ENCODE measurements at places on chromosomes 7 and 10.

GRCh38 chr7:36406156-36406555, 16.5 kb downstream of the ANLN start:
- DNase-seq = no peak

GRCh38 chr10:94680544-94680943, 3.0 kb upstream of the CYP2C18 start:
- no peak for DNase-seq

GRCh38 chr10:104612571-104613205, 28.4 kb upstream of the SORCS3 start:
- DNase-seq = no peak

- no peak for DNase-seq
These were observed 22.3 kb downstream of the AGK start for GRCh38 chr7:141573511-141573910.

- no peak for DNase-seq
These were observed 80.0 kb upstream of the COL1A2 start for GRCh38 chr7:94314413-94315410.

DNA sequence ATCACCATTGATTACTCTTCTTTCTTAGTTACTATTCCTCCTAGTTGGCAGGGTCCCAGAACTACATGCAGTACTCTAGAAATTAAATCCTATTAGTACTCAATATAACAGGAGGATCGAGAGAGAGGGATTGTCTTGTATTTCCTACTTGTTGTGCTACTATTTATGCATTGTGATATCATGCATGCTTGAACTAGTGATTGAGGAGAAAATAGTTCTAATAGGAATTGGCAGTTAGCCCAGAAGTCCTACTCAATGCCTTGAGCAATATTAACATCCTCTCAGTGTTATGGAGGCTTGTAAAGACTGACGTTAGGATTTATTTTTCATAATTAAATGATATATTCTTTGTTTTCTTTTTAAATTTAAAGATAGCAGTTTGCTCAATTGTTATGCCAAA, 67.4 kb downstream of the FOXP2 start:
- DNase-seq = no peak

DNA sequence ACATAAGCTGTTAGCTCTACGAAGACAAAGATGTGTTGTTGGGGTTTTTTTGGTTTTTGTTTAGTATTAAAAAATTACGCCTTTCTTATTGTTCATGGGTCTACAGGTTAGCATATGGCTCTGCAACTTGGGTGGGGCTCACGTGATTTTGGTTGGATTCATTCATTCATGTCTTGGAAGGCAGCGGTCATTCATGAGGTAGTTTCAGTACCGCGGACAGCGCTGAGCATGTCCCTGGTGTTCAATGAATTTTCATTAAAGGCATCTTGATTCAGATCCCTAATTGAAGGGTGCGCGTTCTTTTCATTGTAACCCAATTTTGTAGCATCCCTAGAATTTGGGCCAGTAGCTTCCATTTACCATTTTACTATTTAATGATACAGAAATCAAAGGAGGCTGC, 42.9 kb upstream of the TCERG1L start:
- no peak for DNase-seq

GRCh38 chr7:11212816-11213215, 239.1 kb downstream of the PHF14 start:
- DNase-seq = no peak

DNA sequence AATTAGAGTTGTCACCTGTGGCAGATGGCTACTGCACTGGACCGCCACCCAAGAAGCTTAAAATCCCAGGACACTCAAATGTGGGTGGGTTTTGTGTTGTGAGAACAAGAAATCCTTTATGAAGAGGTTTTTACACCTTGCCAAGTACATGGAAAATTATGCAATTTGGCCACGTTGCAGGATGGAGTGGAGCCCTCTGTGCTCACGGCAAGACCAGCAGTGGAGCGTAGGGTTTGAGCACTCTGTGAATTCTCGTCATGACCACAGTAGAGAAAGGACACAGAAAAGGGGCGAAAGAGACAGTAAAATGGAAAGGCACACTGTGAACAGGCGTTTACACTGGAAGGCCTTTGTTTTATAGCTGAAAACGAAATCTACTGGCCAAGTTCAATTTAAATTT, 222.6 kb downstream of the ADARB2 start:
- no peak for DNase-seq

DNA sequence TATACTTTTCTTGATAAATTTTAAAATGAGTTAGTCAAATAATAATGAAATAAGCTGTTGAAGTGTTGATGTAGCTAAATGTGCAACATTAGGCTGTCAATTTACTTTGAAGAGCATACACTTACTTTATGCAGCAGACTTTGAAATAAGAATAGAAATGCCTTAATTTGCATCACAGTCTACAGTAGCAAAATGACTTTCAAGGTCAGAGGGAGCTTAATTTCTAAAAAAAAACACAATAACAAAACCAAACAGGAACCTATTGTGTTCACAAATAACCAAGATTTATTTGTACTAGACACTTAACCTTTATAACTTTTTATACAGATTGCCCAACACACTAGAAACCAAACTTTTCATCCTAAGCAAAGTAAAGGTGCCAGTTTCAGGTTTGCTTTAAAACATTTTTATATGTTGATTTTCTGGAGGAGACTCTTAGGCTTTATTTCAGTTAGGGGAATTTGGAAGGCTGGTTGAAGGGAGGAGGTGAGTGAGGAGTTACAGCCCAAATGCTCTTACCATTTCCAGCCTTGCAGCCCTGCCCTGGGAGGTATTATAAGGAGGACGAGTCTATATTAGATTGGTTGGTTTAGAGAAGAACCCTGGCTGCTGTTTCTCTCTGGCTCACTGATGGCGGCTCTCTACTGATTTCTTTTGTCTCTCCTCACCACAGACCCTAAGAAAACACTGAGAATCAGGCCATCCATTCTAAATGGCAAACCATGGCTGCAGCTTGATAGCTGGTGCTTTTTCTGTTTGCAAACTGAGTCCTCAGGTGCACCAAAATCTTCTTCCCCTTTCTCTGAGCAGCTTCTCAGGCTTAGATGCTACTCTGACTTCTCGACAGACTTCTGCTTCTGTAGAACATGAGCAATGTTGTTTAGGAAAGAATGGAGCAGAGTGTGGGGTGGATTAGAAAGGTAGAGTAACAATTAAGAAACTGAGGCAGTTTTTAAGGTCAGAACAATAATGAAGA, 55.2 kb upstream of the RPA3 start:
- DNase-seq = no peak

DNA sequence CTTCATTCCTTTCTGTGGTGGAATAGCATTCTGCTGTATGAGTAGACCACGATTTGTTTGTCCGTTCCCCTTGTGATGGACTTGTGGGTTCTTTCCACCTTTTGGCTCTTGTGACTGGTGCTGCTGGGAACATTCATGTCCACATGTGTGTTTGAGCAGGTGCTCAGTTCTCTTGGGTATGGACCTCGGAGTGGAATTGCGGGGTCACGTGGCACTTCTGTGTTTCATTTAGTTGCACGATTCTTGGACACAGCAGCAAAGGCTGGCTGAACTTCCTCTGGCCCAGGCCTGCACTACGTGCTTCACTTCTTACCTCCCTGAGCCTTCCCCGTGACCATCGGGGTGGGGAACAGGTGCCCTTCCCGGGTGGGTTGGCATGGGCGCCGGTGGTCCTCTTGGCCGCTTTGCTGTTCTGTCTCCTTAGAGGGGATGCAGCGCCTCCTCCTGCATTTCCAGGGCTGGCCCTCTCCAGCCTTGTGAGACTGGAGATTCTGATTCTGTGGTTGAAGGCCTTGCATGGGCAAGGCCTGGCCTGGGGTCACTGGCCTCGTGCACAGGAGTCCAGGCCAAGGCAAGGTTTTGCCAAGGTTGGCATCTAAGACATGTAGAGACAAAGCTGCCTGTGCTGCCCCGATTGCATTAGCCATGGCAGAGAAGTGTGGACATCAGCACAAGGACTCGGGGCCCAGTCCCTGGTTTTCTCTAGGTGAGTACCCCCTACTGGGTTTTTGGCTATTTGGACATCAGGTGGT, 25.1 kb downstream of the DOCK1 start:
- DNase-seq = no peak

DNA sequence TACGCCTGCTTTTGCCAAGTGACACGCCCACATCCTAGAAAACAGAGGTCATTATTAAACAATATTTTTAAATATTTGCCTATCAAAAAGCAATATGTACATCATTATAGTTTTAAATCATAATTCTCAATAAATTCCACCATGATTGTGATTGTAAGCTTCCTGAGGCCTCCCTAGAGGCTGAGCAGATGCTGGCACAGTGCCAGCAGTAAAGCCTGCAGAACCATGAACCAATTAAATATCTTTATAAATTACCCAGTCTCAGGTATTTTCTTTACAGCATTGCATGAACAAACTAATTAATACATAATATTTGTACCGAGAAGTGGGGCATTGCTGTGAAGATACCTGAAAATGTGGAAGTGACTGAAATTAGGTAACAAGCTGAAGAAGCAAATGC, 174.7 kb upstream of the TMEM196 start:
- no peak for DNase-seq

DNA sequence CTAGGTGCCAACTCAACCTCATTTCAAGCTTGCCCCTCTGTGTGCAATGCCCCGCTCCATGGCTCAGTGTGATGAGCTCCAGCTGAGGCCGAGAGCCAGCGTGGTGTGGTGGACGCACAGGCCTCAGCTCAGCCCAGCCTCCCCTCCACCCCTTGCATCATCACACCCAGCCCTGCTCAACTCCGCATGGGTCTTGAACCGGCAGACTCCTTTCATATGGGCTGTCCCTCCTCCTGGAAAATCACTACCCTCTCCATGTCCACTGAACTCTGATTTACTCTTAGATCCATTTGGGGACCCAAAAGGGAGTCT, 16.6 kb upstream of the SLC18A3 start:
- DNase-seq = no peak

GRCh38 chr10:98370831-98371820, 43.9 kb downstream of the PYROXD2 start:
- DNase-seq = no peak

DNA sequence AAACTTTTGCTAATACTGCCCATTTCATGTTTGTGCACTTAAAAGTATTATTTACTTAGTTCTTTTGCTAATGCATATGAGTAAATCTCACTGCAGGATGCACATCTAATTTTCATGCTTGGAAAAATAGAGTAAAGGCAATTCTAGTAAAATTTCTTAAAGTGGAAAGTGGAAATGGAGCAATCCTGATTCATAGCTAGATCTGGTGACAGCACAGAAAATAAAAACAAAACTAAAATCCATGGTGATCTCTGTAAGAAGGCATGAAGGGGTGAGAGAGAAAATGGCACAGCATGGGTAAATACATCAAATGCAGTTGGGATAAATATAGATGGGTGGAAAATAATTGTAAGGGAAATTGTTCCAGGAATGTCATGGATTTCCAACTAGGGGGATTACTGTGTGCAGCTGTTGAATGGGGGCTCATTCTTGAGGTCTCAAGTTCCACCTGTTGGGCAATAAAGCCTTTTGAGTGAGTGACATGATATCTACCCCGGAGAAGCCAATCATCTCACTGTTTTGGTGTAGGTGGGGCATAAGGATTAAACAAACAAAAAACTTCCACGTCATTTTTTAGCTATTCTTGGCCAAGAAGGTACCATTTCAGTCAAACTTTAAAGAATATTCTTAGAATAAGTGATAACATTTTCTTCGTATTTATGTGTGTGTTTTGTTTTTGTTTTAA, 1.7 kb upstream of the MCU start:
- no peak for DNase-seq

GRCh38 chr7:126495001-126495400, 757.7 kb downstream of the GRM8 start:
- DNase-seq = no peak

DNA sequence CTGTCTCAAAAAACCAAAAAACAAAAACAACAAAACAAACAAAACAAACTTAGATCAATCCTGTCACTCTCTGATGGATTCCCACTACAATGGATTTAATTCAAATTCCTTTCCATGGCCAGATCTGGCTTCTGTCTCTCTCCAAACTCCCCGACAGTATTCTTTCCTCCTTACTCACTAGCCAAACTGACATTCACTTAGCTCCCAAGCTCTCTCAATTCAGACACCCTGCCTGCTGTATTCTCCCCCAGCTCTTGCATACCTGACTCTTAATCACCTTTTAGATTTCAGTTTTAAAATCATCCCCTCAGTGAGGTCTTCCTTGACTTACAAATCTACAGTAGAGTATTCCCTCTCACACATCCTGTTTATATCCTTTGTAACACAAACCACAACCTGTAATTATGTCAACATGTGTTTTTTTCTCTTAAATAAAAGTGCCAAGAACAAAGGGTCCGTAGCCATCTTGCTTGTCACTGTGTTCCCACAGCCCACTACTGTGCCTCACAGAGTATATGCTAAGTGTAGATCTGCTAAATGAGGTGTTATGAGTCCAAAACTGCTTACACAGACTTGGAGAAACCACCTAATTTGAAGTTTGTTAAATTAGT, 14.4 kb downstream of the HERPUD2 start:
- no peak for DNase-seq

- DNase-seq = no peak
These were observed 25.3 kb upstream of the C10orf95 start for GRCh38 chr10:102476466-102477141.

- DNase-seq = no peak
These were observed 529.8 kb upstream of the IGFBP3 start for GRCh38 chr7:46450886-46451285.

- no peak for DNase-seq
These were observed 8.3 kb downstream of the GPR85 start for GRCh38 chr7:113078331-113078730.

- no peak for DNase-seq
These were observed 19.0 kb downstream of the SRI start for GRCh38 chr7:88200789-88201188.

DNA sequence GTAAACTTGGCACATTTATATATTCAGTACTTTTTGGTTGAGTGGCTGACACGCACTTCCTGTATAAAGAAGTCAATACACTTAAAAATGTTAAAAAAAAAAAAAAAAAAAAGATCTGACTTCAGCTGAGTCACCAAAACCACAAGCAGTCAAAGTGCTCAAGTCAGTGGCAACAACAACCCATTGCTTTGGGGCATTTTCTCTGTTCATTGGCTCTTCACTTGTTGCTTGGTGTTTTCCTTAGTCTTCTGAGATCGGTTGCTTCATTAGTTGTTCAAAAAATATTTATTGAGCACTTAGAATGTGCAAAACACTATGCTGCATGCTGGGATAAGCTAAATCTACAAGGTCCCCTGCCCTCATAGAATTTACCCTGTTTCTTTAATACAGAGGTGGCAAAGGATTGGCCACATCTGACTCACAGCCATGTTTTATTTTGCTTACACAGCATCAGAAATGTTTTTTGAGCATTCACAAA, 63.7 kb downstream of the ZNRF2 start:
- peak; percentile 15 for DNase-seq

- DNase-seq = no peak
These were observed 57.7 kb downstream of the MAD1L1 start for GRCh38 chr7:2175091-2175490.

Data from stimulated activated CD8-positive, alpha-beta memory T cell treated with anti-CD3 and anti-CD28 coated beads, Interleukin-12 subunit alpha, Interleukin-12 subunit beta, amount 100 ng/mL, for 1 hour (primary cell).